Left ventricle myocardium inferior (tissue), 1 donor: ENCODE measurements at places on chromosomes 6 and 20. TPM values are rescaled to one million over a fixed set of nuclear protein-coding genes. Genes with fewer than 3 reads are reported as not detected.
A peak's percentile ranks its signal among the peaks of the same experiment; 100 is the strongest.

DNA sequence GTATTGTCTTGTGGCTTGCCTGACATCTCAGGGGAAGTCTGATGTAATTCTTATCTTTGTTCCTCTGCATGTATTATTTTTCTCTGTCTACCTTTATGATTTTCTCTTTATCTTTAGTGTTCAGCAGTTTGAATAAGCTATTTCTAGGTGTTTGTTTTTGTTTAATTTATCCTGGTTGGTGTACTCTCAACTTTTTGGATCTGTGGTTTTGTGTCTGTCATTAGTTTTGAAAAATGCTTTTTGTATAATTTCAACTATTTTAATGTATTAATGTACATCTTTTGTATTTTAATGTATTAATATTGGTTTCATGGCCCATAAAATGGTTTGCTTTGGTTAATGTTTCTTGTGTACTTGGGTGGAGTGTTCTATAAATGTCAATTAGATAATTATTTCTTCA lies 15.9 kb upstream of the APCDD1L start:
- H3K4me3 ChIP-seq = no peak overlapping the region
- DNase-seq = no peak
- no peaks in the 10 kb centered on the region for H3K4me1 ChIP-seq
- no peaks in the 10 kb centered on the region for H3K27me3 ChIP-seq

DNA sequence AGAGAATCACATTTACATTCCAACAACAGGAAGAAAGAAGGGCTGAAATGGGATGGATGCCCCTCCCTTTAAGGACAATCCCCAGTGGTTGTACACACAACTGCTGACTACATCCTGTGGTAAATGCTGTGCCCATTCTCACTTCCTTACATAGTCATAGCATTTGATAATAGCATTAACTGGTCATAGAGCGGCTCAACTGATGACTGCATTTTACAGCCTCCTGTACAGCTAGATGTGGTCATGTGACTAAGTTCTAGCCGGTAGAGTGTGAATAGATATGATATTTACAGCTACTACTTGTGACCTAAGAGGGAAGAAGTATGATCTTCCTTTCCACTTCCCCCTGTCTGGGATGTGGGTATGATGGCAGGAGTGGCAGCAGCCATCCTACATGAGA lies 24.7 kb downstream of the KCNK17 start:
- DNase-seq = no peak
- no peaks in the 10 kb centered on the region for H3K4me1 ChIP-seq
- no peaks in the 10 kb centered on the region for H3K36me3 ChIP-seq
- H3K27me3 ChIP-seq = peaks cover 39% of the 10 kb centered on the region

GRCh38 chr6:74567281-74567922 lies 638.5 kb downstream of the COL12A1 start:
- no peaks in the 10 kb centered on the region for H3K36me3 ChIP-seq
- DNase-seq = no peak
- H3K27ac ChIP-seq = no peak overlapping the region
- H3K4me1 ChIP-seq = no peaks in the 10 kb centered on the region
- H3K4me3 ChIP-seq = no peak overlapping the region

- no peaks in the 10 kb centered on the region for H3K27me3 ChIP-seq
- H3K27ac ChIP-seq = peak overlapping the region; percentile 46
- no peak overlapping the region for H3K4me3 ChIP-seq
- no peak for DNase-seq
- H3K4me1 ChIP-seq = peaks cover 82% of the 10 kb centered on the region
These were observed 31.9 kb downstream of the ARID1B start for GRCh38 chr6:156809034-156809433.

DNA sequence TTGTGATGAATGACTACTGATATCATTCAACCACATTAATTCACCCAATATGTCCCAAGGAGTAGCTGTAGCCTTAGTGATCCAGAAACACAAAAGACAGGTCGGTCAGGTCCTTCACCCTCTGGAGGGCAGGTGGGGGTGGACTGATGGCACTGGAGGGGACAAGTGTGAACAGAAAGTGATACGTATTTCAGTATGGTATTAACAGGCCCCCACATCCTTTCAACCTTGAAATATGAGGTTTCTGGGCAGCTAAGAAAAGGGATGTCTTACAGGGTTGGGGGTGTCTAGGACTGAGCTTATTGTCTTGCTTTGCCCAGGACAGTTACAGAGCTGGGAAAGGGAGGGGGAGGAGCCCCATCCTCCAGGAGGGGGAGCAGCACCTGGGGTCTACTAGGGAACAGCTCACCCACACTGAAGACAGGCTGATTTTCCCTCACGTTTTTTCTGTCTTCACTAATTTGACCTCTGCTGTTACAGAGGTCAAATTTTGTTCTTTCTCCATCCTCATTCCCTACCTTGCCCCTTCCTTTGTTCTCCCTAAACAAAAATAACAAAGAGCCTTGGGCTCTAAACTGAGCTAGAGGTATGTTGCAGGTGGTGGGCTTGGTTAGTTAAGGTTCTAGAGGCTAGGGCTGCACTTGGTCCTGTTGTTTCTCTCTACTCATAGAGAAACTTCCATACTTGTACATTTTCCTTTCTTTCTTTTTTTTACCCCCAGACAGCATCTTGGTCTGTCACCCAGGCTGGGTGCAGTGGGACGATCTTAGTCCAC lies 38.0 kb upstream of the EEF1A1 start:
- H3K27ac ChIP-seq = no peak overlapping the region
- no peaks in the 10 kb centered on the region for H3K4me1 ChIP-seq
- no peaks in the 10 kb centered on the region for H3K36me3 ChIP-seq
- no peak for DNase-seq
- peaks cover 16% of the 10 kb centered on the region for H3K27me3 ChIP-seq

- no peaks in the 10 kb centered on the region for H3K4me1 ChIP-seq
- H3K27ac ChIP-seq = no peak within 1 kb of the TSS
- no peak for DNase-seq
- H3K27me3 ChIP-seq = peaks cover 10% of the 10 kb centered on the region
- H3K4me3 ChIP-seq = no peak within 1 kb of the TSS
These were observed at the start of gene LGSN for GRCh38 chr6:63319939-63320338. Gene LGSN (minus strand): TSS chr6:63319983. CDS start chr6:63319943, 40 bp downstream.

DNA sequence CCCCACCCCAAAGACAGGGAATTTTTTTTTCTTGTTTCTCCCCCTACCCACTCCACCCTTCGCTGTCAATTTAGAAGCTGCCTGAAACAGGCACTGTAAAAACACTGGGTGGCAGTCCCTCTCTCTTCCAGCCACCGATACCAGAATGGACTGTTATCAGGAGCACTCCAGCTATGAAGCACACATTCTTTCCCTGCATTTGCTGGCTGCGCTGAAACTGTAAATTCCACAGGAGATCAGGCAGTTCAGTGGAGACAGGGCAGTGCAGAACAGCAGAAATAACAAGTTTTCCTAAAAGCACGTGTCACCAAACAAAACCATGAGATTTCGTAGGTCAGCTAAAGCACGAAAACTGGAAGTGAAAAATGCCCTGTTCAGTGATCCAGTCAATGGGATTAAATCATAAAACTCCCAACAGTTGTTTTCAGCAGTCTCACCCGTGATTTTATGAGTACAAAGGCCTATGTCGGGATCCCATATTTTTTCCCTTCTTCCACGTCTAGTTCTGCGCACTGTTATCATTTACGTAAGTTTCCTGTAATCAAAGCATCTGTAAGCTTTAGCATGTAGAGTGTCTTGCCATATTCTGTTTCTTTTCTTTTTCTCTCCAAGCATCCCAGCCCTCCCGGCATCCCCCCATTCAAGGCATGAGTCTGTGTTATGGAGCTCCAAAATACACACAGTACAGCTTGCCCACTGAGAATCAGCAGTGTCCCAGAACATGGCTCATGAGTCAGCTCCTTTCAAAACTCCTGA lies 359.9 kb upstream of the EPHA7 start:
- no peaks in the 10 kb centered on the region for H3K36me3 ChIP-seq
- peak; percentile 20 for DNase-seq
- H3K27ac ChIP-seq = peak overlapping the region; percentile 73
- peak overlapping the region; percentile 39 for H3K4me3 ChIP-seq
- peaks cover 14% of the 10 kb centered on the region for H3K4me1 ChIP-seq
- H3K27me3 ChIP-seq = no peaks in the 10 kb centered on the region

- H3K4me3 ChIP-seq = no peak overlapping the region
- no peak overlapping the region for H3K27ac ChIP-seq
- H3K36me3 ChIP-seq = no peaks in the 10 kb centered on the region
These were observed 8.7 kb upstream of the WTAP start for GRCh38 chr6:159718634-159719033.

DNA sequence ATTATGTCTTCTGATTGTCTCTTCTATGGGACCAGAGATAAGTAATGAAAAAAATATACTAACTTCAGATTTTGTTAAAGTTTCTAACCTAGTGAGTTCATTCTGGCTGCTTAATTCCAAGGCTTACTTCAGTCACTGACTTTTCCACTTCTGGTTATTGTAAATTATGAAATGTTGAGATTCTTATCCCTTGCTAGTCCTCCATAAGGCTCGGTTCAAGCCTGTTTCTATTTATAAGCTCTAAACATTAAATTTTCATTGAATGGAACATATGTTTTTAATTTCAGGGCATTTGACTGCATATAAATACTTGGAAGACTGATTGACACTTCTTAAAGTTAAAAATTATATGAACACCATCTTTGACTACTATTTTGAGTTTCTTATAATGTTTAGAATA lies 23.6 kb upstream of the NKAIN2 start:
- no peak for DNase-seq
- no peaks in the 10 kb centered on the region for H3K36me3 ChIP-seq
- H3K4me1 ChIP-seq = no peaks in the 10 kb centered on the region
- H3K27ac ChIP-seq = no peak overlapping the region
- H3K27me3 ChIP-seq = no peaks in the 10 kb centered on the region

DNA sequence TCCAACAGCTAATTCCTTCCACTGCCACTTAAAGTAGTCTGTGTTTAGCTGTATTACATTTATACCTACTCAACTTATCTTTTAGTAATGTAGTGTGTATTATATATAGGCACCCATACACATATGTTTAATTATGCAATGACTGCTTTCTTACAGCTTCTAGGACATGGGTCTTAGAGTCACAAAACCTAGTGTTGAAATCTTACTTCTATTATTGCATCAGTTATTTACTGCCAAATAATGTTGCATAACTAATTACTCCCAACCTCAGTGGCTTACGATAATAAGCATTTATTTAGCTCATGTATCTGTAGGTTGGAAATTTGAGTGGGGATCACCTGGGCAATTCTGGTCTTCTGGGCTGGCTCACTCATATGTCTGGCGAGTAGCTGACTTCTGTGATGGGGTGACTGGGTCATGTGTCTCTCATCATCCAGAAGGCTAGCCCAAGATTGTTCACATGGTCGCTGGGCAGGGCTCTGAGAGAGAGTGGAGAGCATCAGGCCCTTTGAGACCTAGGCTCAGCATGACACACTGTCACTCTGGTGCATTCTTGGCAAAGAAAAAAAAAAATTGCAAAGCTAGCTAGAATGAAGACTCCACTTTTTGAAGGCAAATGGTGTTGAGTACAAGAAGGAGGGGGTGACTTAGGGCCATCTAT lies 187.0 kb downstream of the PLCB1 start:
- no peaks in the 10 kb centered on the region for H3K27me3 ChIP-seq
- DNase-seq = no peak
- no peaks in the 10 kb centered on the region for H3K36me3 ChIP-seq
- no peak overlapping the region for H3K4me3 ChIP-seq
- H3K4me1 ChIP-seq = peaks cover 10% of the 10 kb centered on the region

DNA sequence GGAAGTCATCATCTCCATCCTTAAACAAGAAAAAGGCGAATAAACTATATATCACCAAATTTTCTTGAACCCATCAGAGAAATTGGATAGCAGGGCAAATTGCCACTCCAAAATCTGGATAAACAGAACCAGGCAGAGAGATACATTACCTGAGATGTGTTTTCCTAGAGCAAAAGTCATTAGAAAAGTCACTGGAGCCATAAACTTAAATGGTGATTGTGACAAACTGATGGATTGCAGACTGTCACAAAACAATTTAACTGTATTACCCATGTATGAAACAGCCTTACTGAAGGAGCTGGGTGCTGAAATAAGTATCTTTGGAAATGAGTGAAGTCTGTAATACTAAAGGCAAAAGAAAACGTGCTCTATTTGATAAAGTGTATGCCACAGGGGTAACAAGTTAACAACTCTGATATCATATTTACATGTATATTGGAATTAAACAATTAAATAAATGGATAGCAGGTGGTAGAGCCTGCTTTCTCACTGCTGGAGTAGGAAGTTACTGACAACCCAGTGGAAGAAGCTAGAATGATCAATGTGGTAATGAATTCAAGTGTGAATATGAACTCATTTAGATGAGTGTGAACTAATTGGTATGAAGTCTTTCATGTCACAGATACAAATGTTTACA lies 186.9 kb downstream of the LMBRD1 start:
- no peaks in the 10 kb centered on the region for H3K36me3 ChIP-seq
- no peaks in the 10 kb centered on the region for H3K4me1 ChIP-seq

DNA sequence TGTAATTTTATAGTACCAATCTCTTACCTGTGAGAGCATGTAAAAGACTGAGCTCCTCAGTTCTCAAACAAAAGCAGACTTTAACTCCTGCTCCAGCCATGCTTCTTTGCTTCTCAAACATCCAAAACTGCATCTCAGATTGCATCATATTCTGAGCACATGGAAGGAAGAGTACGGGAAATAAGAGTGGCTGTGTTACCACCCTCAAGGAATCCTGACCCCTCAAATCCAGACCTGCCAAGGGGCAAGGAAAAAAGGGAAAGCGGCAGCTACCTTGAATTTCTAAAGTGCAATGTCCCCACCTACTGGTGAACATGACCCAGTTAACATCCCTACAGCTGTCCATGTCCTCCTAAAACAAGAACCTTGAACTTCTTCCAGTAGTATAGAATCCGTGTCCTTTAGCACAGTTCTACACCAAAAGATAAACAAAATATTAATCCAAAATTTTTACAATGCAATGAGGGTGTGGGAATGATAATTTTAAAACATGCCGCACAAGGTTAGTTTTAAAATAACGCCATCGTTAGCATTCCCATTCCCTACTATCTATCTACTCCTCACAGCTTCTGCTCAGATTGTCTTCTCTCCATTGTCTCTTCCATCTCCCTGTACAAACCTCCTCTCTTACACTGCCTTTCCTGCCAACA lies 34.1 kb upstream of the HLA-DQB1 start:
- no peaks in the 10 kb centered on the region for H3K36me3 ChIP-seq
- no peak for DNase-seq

GRCh38 chr6:148530394-148530953 lies 187.8 kb downstream of the SASH1 start:
- H3K27ac ChIP-seq = peak overlapping the region; percentile 57
- H3K4me1 ChIP-seq = peaks cover 42% of the 10 kb centered on the region
- peaks cover 74% of the 10 kb centered on the region for H3K36me3 ChIP-seq
- H3K27me3 ChIP-seq = no peaks in the 10 kb centered on the region
- H3K4me3 ChIP-seq = peak overlapping the region; percentile 32
- DNase-seq = no peak

- H3K4me3 ChIP-seq = no peak overlapping the region
- no peaks in the 10 kb centered on the region for H3K4me1 ChIP-seq
- no peak for DNase-seq
- H3K36me3 ChIP-seq = no peaks in the 10 kb centered on the region
- H3K27ac ChIP-seq = no peak overlapping the region
These were observed 632.7 kb upstream of the PTCHD4 start for GRCh38 chr6:48743738-48744137.

GRCh38 chr6:121160276-121160675 lies 174.0 kb downstream of the TBC1D32 start:
- H3K27me3 ChIP-seq = no peaks in the 10 kb centered on the region
- H3K4me3 ChIP-seq = no peak overlapping the region
- peaks cover 29% of the 10 kb centered on the region for H3K36me3 ChIP-seq
- H3K27ac ChIP-seq = no peak overlapping the region
- DNase-seq = no peak

Gene BPIFB1
- not detected for total RNA-seq

Gene STMND1
- total RNA-seq = not detected

Gene CCM2L
- total RNA-seq = 7.5 TPM

Gene TOX2
- 0.30 TPM for total RNA-seq

Gene DUSP15
- 5.1 TPM for total RNA-seq

Gene SRSF12
- total RNA-seq = not detected

Gene GHRH
- 0.93 TPM for total RNA-seq

Gene ADGRF5
- 42.1 TPM for total RNA-seq

Gene BPI
- not detected for total RNA-seq

Gene OXT
- total RNA-seq = not detected

Gene DYNLT2
- 0.66 TPM for total RNA-seq

Gene MYH7B
- 253 TPM for total RNA-seq
